ENCODE measurements at places on chromosomes 1 and 21.

DNA sequence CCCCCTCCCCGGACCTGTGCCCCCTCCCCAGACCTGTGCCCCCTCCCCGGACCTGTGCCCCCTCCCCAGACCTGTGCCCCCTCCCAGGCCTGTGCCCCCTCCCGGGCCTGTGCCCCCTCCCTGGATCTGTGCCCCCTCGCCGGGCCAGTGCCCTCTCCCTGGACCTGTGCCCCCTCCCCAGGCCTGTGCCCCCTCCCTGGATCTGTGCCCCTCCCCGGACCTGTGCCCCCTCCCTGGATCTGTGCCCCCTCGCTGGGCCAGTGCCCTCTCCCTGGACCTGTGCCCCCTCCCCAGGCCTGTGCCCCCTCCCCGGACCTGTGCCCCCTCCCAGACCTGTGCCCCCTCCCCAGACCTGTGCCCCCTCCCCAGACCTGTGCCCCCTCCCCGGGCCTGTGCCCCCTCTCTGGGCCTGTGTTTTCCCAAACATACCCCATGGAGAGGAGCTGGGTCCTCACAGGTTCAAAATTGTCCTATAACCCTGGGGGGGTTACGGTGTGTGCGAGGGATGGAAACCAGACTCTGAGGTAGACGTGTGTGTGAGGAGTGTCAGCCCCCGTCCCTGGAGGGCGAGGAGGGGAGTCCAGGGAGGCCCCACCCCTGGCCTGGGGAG, 47.6 kb upstream of the POFUT2 start:
- no peak for DNase-seq

GRCh38 chr1:109918671-109919070, 8.0 kb downstream of the CSF1 start:
- DNase-seq, result no peak

DNA sequence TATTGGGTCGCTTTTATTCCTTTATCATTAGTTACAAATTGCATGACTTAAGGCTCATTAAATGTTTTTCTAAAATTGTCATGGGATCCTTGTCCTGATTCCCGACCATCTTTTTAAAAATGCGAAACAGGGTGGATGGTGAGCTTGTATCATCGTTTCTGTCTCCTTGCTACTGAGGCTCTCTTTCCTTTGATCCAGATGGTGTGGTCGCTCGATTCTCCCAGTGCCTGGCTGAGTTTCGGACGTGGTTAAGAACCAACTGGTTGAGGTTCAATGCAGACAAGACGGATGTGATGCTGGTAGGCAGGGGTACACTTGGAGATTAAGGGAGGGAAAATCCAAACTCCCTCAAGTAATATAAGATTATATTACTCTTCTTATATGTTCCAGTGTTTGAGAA, 1.2 kb downstream of the MIER1 start:
- peak; percentile 54 for DNase-seq

- DNase-seq, result no peak
Measured at GRCh38 chr21:31795992-31796391, 64.1 kb upstream of the SCAF4 start.

Data from RPMI7951 (cell line).